ENCODE measurements at places on chromosomes 1 and 21.

GRCh38 chr1:153534925-153535241, 908 bp downstream of the S100A6 start:
- no peak for DNase-seq

DNA sequence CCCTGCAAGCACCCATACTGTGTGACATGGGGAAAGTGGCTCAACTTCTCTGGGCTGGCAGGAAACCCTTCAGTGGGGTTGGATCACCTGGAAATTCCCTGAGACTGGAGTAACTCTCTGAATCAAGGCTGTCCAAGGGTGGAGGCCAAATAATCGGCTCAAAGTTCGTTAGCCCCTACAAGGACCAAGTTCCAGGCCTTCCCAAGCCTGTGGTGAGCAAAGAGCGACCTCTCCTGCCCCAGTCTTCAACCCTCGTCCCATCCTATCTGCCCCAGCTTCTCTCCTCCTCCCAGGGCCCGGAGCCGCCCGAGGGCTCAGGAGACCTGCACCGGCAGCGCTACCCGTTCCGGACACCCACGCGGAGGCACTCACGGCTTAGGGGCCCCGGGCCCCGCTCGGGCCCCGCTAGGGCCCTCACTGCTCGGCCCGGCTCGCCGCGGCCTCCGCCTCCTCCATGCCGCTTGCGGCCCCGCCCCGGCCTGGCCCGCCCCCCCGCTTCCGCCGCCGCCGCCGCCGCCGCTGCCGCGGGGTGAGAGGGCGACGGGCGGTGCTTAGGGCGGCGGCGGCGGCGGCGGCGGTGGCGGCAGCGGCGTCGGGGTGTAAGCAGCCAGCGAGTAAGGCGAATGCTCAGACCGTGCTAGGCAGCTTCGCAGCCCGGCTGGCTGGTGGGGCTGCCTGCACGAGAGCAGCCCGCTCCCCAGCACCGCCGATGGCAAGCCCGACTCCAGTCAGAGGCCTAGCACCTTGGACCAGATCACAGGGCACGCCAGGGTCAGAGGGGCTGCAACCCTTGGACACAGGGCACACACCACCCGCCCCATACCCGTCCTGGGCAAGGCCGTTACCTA, at the start of gene POMGNT1:
Gene POMGNT1, minus strand, starts transcription at position 471 of the 848 bp plus-strand sequence. CDS start 613 bp downstream, outside the sequence.
- DNase-seq: peak; percentile 73

GRCh38 chr1:183711741-183712361, 58.7 kb upstream of the APOBEC4 start:
- peak; percentile 66 for DNase-seq

GRCh38 chr1:152873495-152873894, 4.6 kb upstream of the SMCP start:
- no peak for DNase-seq

DNA sequence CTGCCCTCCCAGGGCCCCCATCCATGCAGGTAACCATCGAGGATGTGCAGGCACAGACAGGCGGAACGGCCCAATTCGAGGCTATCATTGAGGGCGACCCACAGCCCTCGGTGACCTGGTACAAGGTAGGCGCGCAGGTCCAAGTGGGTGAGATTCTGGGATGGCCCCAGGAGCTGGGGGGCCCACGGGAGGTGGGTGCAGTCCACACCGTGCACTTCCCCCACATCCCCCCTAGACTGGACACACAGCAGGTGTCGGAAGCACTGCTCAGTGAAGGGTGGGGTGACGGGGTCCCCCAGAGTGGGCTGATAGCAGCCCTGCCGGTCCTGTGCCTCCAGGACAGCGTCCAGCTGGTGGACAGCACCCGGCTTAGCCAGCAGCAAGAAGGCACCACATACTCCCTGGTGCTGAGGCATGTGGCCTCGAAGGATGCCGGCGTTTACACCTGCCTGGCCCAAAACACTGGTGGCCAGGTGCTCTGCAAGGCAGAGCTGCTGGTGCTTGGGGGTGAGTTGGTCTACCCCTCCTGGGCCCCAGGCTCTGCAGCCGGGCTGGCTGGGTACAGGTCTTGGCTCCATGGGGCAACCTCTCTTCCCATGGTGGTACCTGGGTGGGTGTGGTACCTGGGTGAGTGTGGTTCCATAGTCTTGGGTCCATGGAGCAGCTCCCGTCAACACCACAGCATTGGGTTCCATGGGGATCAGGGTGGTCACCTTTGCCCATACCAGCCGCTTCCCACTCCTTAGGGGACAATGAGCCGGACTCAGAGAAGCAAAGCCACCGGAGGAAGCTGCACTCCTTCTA, 40.4 kb downstream of the TRIM11 start:
- DNase-seq: no peak
